ENCODE measurements at places on chromosomes 6 and 20. TPM values are rescaled to one million over a fixed set of nuclear protein-coding genes. Genes with fewer than 3 reads are reported as not detected.
A peak's percentile ranks its signal among the peaks of the same experiment; 100 is the strongest.

The NKAIN4 gene
- not detected for total RNA-seq

DNA sequence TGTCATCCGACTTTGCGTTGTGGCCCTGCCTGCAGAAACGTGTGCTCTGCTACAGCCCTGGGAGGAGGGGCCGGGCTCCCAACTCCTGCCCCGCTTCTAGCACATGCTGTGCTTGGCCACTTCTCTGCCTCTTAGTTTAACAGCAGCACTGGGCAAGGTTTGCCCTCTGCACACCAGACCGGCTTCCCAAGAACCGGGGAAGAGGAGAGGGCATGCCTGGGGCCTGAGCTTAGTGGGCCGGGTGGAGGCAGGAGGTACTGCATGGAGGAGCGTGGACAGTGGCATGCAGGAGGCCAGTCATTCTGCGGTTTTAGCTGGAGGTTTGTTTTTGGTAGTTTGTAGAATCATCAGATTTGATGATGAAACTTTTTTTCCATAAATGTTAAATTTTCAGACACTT, 45.5 kb downstream of the CEP43 start:
- no peak for DNase-seq

The HMGCLL1 gene
- not detected for total RNA-seq

GRCh38 chr20:57323034-57323433, 6.6 kb upstream of the SPO11 start:
- DNase-seq: peak; percentile 43

- no peak for DNase-seq
Observed at GRCh38 chr6:109458774-109459531, 3.4 kb upstream of the MICAL1 start.

The TRIM40 gene
- total RNA-seq: not detected

GRCh38 chr20:25082498-25082873, 545 bp upstream of the VSX1 start:
- no peak for DNase-seq

Data from HT-29 (cell line).